ENCODE measurements at places on chromosomes 6 and 20.
A peak's percentile ranks its signal among the peaks of the same experiment; 100 is the strongest.

DNA sequence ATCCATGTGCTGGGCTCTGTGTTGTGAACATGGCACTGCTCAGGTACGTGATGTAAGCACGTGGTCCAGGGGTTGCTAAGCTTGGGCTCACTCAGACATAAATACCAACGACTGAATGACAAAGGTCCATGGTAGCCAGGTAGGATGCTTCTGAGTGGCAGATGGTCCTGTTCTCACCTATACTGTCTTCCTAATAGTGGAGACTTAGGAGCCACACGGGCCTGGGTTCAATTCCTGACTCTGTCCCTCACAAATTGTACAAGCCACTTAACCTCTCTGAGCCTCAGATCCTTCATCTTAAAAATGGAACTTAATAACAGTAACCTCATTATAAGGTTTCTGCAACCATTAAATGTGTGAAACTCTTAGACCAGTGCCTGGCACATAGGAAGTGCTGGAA lies 6.8 kb downstream of the GCM2 start:
- DNase-seq, result no peak

- DNase-seq, result no peak
Measured at GRCh38 chr6:88381289-88381642, 215.1 kb upstream of the CNR1 start.

DNA sequence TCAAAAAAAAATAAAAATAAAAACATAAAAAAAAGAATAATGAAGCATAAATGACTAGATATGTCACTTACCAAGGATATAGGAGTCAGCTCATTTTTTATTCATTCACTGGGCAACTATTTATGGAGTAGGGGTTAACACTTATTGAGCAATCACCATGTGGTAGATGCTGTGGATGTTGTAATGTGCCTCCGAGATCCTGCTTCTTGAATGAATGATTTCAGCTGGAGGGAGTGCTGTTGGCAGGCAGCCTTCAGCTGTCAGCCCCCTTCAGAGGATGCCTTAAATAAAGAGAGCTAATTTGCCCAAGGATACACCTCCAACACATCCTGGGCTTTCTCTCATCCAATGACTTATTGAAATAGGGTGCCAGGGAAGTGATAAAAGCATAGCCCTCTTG lies 229.5 kb upstream of the DTNBP1 start:
- DNase-seq, result no peak

DNA sequence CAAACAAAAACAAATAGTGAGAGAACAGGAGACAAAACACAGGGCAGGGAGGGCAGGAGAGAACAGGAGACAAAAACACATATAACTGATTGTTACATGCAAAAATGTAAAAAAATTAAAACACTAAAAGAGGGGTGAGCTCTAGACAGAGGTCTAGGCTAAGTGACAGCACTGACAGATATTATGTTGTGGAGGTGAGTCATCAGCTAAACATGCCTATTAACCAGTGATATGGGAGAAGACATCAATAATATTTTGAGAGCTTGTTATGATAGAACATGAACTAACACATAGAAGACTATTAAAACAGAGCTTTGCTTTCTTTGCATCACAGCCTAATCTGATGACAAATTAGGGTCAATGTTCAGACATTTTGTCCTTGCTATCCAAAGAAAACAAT lies 972.7 kb downstream of the PRIM2 start:
- DNase-seq, result no peak

DNA sequence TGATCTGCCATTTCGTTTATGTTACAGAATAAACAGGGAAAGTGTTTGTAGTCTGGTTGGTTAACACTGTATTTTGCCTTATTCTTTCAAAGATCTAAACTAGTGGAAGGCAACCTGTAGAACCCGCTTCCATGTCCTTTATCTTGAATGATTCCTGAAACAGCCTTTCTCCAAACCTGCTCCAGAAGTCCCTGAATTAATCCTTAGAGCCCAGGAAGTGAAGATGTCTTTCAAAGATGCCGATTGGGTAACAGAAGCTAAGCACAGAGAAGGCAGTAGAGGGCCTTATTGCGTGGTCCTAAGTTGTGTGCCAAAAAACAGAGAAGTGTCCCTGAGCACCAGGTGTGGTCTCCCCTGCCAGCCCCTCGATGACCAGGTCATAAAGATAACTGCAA lies 19.2 kb upstream of the ZSCAN16 start:
- DNase-seq, result no peak

DNA sequence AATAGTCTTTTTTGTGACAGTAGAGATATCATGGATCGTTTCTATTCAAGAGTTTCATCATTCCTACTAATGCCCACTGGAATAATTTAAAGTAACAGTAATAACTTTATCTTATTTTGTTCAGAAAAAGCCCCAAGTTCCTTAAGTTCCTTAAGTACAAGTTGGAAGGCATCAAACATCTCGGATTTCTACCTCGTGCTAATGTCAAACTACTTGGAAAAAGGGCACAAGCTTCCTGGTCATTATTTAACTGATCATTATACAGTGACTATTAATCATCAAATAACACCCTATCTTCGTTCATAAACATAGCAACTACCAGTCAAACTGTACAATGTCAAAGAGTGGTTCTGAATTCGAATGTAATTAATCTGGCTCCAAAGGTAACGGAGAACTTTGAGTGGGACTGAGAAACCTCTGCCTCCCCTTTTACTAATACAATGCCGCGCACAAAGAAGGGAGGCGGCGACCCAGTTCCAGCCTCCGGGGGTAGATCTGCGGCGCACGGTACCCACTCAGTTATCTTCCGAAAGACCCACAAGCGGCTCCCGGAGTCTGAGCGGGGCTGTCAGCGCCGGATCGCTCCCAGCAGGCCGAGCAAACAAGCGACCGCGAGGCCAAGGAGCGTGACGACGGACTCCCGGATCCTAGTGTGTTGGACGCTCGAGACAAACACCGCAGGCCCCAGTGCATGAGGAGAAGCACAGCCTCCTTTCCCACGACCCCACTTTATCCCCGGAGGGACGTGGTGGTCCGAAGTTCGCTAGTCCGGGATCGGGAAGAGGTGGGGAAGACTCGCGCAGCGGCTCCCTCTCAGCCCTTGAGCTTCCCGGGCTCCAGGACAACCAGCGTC lies 716 bp downstream of the SHPRH start:
- DNase-seq, result peak; percentile 62

GRCh38 chr20:52402514-52402913 lies 210.9 kb upstream of the ZFP64 start:
- DNase-seq, result no peak

GRCh38 chr20:54668271-54669039 lies 193.1 kb downstream of the DOK5 start:
- no peak for DNase-seq

DNA sequence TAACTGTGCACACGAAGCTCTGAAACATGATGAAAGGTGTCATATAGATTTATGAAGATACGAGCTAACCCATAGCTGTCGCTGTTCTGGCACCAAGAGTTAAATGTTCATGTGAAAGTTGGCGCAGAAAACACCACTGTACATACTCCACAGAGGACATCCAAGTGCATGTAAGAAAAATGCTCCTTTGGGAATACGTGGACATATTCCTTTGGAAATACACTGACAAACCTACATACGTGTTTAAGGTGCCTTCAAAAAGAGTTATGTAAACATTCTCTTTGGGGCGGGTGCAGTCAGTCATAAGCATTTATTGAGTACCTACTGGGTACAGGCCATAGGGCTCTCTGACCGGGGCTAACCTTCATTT lies 723 bp upstream of the ARID1B start:
- DNase-seq, result no peak

DNA sequence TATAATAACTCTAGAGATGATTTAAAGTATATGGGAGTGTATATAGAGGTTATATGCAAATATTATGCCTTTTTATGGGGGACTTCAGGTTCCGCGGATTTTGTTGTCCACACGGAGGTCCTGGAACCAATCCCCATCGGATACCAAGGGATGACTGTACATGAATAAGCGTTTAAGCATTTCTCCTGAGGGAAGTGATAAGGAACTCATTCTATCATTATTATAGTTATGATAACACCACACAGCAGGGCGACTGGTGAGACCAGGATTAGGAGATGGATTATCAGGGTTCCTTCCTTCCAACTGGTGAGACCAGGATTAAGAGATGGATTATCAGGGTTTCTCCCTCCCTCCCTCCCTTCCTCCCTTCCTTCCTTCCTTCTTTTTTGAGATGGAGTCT lies 6.6 kb downstream of the ECI2 start:
- no peak for DNase-seq

DNA sequence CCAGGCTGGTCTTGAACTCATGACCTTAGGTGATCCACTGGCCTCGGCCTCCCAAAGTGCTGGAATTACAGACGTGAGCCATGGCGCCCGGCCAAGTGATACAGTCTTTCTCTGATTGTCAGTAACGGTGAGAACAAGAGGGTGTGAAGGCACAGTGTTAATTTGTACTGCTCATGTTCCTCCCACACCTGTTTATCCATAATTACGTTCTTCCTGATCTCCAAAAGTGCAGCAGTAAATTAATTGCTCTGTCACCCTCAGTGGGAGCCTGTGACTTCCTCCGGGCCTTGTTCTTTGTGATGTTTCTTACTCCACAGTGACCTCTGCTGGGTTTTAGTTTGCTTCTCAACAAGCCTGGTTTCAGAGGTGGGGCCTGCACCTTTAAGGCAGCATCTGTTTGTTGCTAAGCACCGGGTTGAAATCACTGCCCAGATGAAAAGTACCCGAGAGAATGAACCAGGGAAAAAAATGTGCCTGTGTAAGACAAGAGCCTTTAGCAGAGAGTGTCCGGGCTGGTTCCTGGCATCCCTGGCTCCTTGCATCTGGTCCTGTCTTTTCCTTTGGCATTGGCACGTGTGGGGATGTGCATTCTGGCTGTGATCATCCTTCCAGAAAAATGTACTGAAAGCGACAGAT lies 89.1 kb upstream of the CLDN20 start:
- DNase-seq, result no peak

DNA sequence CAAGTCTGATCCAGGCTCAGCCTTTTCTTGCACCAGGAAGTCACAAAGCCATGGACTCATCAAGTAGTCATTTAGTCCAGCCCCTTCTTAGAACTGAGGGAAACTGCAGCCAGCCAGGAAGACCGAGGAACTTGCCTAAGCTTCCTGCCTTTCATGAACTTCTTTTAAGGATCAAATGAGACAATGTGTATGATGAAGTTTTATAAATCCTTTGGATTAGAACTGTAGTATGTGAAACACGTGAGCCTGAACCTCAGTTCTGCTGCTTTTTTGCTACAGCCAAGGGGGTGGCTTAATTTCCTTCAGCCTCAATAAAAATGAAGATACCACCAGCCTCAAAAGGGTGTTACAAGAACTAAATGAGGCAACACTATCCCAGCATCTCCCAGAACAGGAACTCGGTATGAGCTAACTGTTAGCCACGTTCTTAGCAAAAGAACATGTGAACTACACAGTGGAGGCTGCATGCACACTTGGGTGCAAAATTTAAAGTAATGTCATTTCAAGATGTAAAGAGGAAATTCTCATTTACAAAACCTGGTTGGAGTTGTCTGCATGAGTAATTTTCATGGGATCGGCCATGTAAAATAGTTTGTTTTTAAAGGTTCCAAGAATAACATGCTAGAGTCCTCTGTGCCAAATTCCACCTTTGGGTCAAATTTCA lies 76.0 kb upstream of the TBC1D7 start:
- no peak for DNase-seq

DNA sequence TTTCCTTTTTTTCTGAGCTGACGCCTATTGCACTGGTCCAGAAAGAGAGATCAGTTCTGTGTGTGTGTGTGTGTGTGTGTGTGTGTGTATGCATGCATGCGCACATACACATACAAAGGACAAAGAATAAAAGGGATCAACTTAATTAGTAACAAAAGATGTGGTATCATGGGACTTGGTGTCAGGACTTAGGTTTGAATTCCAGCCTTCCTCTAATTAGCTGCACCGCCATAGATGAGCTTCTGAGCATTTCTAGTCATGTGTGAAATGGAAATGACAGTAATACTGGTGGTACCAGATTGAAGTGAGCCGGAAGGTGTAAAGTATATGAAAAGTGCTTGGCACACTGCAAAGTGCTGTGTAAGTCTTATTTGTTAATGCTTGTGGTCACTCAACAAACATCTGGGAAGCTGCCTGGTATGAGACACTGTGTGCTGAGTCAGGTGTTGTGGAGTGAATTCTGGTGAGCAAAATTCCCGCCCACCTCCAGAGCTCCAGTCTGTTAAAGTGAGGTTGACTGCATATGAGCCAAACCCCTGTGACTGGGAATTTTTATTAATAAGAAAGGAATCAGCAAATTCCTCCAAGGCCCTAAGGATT lies 12.4 kb downstream of the DAAM2 start:
- no peak for DNase-seq

- no peak for DNase-seq
Measured at GRCh38 chr6:35179901-35180535, 33.7 kb upstream of the SCUBE3 start.

- DNase-seq, result no peak
Measured at GRCh38 chr20:37849566-37849965, 53.4 kb upstream of the VSTM2L start.

DNA sequence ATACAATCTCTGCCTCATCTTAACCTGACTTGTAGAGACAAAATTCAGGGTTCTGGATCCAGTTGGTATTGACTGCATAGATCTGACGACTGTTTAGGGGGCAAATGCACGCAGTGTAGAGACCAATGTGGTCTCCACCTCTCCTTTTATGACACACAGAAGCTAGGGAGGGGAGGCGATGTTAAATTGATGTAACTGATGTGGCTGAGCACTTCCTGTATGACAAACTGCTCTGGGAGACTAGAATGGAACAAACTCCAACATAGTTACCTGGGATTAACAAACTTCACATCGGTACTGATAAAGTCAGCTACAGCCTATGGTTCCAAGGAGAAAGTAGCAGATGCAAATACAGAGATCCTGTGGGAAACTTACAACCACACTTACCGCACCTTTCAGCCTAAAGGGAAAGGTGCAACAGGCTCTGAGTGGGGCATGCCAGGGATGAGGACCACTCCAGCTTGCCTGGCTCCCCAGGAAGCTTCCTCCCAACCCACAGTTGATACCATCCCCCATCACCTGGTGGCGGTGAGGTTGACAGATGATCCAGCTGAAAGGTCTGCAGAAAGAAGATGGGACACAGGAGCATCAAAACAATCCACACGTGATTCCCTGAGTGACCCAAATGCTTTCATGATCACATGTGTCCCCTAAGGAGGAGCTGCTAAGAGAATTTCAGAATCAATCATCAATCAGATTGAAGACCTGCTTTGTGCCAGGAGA lies 60.6 kb upstream of the MRPS10 start:
- DNase-seq, result peak; percentile 65

DNA sequence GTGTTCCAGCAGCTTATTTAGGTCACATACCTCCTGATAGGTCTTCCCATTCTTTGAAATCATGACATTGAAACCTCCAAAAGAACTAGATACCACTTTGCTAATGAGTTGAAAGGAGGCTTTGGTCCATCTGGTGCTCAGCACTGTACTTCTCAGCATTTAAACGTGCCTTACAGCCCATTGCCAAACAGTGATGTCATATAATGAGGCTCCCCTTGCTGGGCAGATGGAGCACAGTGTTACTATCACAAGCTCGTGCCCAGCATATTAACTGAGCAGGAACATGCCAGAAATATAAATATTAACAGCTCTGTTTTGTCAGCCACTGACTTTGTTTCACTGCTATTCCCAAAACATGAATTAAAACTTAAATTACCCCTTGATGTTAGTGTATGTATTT lies 25.5 kb upstream of the MAPK13 start:
- DNase-seq, result no peak
